ENCODE measurements at places on chromosomes 4 and X. TPM values are rescaled to one million over a fixed set of nuclear protein-coding genes. Genes with fewer than 3 reads are reported as not detected.

- no peak for DNase-seq
Observed at GRCh38 chrX:41350976-41351569, 17.1 kb downstream of the DDX3X start.

The ATP2B3 gene
- 0.42 TPM for total RNA-seq

DNA sequence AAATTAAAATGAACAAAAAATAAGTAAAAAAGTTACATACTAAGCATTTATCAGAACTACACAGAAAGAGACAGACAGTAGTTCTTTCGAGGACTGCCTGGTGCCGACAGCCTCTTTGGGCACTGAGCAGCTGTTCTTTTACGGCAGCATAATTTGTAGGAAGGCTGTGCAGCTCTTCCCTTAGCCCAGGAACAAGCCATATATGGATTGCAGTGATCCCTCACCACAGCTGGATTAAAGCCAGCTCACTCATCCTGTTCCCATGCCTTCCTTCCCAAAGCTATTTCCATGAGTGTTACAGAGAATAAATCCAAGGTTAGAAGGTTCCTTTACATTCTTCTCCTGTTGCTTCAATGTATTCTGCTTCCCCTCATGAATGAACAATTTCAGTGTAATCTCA, 71.7 kb downstream of the DDX60L start:
- DNase-seq, result peak; percentile 76

The PABPC5 gene
- not detected for total RNA-seq

The ZCCHC4 gene
- total RNA-seq, result 17.7 TPM

The TEX13B gene
- total RNA-seq, result not detected

- no peak for DNase-seq
Observed at GRCh38 chr4:115272594-115272993, 159.2 kb upstream of the NDST4 start.

GRCh38 chr4:107066621-107067020, 30.5 kb upstream of the DKK2 start:
- DNase-seq, result no peak

GRCh38 chrX:64230123-64230970, at the start of gene ASB12:
Gene ASB12 (minus strand): TSS chrX:64230607. CDS start chrX:64225650, 4,957 bp downstream.
- no peak for DNase-seq

DNA sequence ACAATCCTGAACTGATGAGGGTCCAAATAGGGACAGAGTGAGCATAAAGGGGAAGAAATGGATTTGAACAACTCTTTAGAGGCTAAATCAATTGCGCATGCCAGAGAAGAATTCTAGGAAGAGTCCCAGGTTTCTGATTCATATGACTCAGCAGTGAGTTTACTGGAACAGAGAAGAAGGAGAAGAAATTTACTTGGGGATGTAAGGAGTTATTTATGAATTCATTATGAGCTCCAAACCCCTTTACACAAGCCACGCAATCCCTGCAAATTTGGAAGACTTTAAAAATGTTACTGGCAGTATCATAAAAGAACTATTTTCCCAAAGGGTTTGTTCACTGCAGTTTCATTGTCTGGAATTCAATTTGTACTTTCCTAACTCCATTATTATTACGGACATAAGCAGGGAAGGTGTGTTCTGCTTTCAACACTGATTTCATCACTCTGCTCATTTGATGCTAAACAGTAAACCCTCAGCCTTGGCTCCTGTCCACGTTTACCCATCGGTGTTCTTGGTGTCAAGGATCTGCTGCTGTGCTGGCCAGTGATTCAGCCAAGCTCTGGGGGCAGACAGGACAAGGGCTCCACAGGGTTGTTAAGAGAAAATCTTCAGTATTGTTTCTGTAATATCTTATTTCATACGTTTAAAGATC, 273.7 kb downstream of the HNRNPD start:
- DNase-seq, result no peak

- no peak for DNase-seq
Observed at GRCh38 chrX:24412637-24413363, 52.3 kb upstream of the PDK3 start.

The RS1 gene
- total RNA-seq, result not detected

- peak; percentile 72 for DNase-seq
Observed at GRCh38 chr4:73662709-73663546, 42.7 kb upstream of the RASSF6 start.

The CXCL6 gene
- total RNA-seq, result 0.28 TPM

The C4orf51 gene
- total RNA-seq, result not detected

DNA sequence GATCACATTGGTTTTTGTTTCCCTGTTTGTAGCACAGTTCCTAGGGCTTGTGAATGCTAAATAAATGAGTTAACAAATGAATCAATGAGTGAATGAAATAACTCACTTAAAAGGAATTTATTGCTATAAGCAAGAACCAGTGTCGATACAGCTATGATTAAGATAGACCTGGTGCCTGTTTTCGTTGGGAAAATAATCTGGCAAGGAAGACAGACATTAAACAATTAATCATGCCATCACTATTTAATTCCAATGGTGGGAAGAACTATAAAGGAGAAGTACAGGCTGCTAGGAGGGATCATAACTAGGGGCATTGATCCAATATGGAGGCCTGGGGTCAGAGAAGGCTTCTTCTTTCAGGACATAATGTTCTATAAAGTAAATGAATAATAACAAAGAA, 4.5 kb upstream of the CBR4 start:
- no peak for DNase-seq

- DNase-seq, result no peak
Observed at GRCh38 chr4:149443537-149443936, 372.1 kb downstream of the IQCM start.

- no peak for DNase-seq
Observed at GRCh38 chr4:11615601-11616000, 186.9 kb upstream of the HS3ST1 start.

DNA sequence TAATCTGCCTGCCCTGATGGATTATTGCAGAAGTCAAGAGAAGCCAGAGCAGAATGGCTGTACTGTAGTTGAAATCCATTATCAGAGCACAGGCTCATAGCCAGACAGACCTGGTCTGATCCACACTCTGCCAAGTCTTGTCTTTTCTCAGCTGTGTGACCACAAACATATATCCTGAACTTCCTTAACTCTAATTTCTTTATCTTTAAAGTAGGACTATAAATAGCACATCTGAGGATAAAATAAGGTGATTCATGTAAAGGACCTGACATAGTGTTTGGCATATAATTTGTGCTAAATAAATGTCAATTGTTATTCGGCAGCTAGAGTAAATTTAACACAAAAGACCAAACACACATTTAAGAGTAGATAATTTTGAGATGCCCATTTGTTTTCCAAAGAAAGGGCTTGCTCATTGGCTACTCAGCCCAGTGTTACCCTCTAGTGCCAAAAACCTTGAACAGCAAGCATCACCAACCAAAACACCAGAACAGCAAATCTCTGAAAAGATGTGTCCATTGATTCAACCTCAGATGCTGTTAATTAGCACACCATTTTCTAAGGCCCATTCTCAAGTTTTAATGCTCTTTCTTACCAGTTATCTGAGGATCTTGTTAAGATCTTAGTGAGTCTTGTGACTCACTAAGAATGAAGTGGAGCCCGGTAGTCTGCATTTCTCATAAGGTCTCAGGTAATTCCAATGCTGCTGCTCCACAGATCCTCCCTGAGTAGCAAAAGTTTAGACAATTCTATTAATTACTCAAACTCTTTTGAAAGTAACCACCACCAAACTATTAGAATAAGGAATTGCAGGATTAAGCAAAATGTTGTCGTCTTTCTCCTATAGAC, 108.8 kb downstream of the HHIP start:
- DNase-seq, result peak; percentile 5

- DNase-seq, result no peak
Observed at GRCh38 chrX:130083656-130084382, 26.5 kb downstream of the ELF4 start.

DNA sequence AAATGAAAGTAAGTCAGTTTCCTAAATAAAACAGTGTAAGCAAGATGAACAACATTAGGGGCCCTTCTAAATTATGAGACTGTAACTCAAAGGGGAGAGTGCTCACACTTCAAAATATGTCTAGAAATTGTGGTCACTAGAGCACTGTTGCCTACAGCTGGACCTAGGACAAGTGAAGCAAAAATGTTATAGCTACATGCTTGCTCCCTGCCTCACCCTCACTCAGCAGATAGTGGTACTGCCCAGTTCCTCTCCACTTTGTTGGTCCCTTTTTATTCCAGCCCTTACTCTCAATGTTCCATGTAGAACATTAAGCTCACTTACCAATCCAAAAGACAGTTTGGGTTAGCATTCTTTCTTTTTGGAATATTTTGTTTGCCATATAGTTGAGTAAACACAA, 147.3 kb downstream of the GRIA3 start:
- no peak for DNase-seq

The RBMXL3 gene
- total RNA-seq, result not detected

The TCEAL6 gene
- total RNA-seq, result not detected

Data from A673 (cell line).